ENCODE measurements at places on chromosomes 7 and 10.

DNA sequence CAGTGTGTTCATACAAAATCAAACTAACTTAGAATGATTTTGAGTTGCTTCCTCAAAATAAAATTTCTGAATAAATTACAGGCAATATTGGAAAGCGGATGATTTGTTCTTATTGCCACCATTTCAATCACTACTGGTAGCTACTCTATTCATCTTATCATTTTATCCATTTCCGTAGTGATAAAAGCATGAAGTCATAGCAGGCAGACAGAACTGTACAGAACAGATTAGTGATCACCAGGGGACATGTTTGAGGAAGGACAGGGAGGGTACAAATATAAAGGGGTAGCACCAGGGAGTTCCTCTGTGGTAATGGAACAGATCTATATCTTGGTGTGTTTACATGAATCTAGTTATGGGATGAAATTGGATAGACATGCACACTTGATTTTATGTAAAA is 138.5 kb downstream of the WNT2 start:
- no peak for DNase-seq

GRCh38 chr7:107213193-107213788 is 44.5 kb downstream of the HBP1 start:
- DNase-seq, result no peak

DNA sequence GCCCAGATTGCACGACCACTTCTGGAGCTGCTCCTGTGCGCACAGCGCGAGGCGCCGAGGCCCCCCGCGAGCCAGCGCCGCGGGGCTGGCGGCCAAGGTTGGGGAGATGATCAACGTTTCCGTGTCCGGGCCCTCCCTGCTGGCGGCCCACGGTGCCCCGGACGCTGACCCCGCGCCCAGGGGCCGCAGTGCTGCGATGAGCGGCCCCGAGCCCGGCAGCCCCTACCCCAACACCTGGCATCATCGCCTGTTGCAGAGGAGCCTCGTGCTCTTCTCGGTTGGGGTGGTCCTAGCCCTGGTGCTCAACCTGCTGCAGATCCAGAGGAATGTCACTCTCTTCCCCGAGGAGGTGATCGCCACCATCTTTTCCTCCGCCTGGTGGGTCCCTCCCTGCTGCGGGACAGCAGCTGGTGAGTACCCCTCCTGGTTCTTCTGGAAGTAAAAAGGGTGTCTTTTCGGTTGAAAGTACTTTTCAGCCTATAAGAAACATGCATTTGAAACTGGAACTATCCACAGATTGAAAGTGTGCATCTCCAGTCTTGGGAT is 683 bp downstream of the INSIG1 start:
- no peak for DNase-seq

GRCh38 chr10:109992485-109992884 is 15.3 kb upstream of the ADD3 start:
- no peak for DNase-seq

DNA sequence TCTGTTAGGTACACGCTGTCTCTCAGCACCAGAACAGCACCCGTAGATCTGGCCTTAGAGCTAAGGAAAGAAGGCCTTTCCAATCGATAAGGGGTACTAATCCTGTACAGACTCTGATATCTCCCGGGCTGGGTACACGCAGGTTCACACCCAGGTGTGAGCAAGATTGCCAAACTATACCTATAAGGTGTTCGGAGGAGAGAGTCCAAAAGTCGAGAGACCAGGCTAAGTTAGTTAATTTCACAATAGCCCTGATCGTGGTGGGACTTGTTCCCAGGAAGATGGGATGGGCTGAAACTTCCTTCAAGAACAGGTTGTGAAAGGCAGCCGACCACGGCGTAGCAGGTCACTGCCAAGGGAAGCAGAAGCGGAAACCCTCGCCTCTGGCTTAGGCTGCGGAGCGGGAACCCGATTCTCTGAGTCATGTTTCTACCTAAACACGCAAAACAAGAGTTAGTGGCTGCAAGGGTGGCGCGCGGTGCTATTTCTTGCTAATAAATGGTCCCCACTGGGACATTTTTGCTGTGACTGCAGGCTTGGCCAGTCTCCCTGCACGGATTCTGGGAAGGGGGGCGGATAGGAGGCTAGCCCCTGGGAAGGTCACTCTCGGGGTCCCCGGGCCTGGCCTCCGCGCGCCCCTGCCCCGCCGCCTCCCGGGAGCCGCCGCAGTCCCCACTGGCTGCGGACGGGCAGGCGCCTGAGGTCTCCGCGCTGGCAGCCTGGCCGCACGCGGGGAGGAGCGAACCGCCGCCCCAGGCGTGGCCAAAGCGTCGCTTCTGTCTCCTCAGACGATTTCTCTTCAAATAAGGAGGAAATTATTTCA is 75.4 kb upstream of the PDSS1 start:
- DNase-seq, result no peak

- DNase-seq, result no peak
Measured at GRCh38 chr7:44377681-44378421, 52.5 kb upstream of the CAMK2B start.

DNA sequence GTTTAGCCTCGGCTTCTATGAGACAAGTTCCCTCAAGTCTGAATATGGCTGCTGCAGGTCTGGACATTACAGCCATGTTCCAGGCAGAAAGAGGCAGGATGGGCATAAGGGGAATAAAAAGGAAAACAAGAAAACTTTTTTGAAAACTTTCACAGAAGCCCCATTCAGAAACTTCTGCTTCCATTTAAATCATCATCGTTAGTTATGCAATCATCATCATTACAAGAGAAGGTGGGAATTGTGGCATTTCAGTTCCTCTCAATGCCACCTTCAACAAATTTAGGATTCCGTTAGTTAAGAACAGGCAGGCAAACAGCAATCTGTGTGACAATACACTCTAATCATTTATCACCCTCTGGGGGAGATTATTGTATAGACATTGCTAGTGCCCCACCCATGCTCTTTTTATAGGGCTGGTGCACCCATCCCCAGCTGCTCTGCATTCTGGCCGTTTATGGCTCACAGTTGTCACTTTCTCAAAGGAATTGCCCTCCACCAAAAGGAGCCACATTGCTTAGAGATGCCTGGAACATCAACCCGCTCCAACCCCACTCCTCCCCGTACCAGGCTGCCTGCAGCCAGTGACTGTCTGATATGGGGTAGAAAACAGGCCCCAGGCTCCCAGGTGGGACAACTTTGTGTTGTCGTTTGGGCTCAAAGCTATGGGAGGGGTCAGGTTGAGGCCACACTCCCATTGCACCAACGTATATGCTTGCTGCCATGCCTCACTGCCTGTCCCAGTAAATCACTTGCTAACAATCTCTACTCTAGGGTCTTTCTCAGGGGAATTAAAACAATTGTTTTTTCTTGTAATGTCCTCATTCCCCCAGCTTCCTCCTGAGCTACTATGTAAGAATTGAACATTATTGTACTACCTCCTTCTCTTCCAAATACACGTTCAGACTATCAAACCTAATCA is 24.2 kb downstream of the ITGB8 start:
- no peak for DNase-seq

- no peak for DNase-seq
Measured at GRCh38 chr10:59724098-59724938, 14.7 kb upstream of the SLC16A9 start.
